ENCODE measurements at places on chromosomes 6 and 20.
A peak's percentile ranks its signal among the peaks of the same experiment; 100 is the strongest.

DNA sequence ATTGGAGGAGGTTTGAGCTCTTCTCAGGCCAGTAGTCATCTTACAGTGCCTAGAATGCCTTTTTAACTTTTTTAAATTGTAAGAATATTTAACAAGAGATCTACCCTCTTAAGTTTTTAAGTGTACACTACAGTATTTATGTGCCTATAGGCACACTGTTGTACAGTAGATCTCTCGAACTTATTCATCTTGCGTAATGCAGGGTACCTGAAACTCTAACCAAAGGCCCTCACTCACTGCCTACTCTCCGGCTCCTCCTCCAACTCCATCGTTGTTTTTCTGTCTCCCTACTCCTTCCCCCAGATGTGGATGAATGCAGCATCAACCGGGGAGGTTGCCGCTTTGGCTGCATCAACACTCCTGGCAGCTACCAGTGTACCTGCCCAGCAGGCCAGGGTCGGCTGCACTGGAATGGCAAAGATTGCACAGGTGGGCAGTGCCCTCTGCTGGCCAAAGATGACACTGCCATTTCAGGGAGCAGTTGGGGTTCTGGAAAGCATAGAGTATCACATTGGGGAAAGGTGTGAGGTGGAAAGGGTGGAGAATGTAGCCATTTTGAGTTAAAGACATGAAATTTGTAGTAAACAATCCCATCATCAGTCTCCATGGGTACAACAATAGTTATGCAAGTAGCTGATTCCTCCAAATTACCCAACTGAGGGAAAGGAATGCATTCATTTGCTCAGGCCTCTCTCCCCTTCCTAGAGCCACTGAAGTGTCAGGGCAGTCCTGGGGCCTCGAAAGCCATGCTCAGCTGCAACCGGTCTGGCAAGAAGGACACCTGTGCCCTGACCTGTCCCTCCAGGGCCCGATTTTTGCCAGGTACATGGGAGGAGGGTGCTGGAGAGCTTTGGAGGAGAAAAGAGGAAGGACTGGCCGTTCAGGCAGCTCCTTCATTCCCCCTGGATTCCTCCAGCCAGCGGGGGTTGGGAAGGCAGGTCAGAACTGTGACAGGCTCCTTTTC, 18.4 kb upstream of the ZNF76 start:
- DNase-seq = peak; percentile 73

- no peak for DNase-seq
Measured at GRCh38 chr20:37643400-37643799, 50.4 kb upstream of the CTNNBL1 start.

GRCh38 chr20:59565768-59566461, 38.4 kb upstream of the PHACTR3 start:
- DNase-seq = no peak

DNA sequence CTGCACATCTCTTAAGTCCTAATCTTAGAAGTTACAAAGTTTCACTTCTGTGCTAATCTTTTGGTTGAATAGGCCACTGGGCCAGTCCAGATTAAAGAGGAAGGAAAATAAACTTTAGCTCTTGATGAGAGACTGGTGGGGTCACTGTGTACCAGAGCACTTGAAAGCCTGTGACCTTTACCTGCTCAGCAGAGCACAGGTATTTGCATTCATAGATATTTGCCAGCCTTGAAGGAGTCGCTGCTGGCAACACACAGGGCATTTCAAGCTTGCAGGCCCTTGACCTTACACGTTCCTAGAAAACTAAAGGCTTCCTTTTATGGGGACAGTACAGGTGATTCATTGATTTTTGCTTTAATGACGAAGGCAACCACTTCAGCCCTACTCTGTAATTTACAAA, 108.4 kb upstream of the SLC22A23 start:
- no peak for DNase-seq

DNA sequence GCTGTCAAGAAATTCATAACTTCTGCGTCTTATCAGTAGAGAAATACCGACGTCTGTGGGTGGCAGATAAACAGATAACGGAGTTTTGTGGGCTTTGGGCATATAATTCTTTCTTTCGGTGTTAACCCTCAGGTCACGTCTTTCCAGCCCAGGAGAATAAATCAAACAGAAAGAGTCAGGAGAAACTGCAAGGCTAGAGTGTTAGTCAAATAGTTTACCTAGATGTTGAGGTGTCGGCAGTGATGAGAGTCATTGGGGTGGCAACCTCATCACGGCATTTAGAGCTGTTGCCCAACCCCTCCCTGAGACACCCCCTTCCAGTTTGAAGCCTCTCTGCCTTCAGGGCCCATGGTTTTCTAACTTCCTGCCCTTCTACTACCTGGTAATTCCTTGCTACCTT, 49.5 kb downstream of the ADTRP start:
- DNase-seq = peak; percentile 27

DNA sequence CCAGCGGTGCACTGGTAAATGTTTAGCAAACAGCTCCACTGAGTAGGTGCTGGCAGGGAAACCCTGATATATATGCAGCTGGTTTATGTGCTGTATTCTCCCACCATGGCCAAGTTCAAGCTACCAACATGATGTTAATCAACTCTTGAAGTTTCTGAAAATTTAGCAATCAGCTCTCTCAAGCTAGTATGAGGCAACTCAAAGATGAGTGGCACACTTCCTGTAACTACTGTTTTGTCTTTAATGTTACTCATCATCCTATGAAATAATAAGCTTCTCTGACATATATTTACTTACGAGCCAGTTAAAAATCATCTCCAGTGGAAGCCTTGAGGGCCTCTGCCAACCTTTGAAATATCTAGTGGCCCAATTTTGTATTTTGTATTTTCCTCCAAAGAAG, 54.7 kb downstream of the TRMT6 start:
- DNase-seq = no peak

- no peak for DNase-seq
Measured at GRCh38 chr6:5184878-5185277, 75.9 kb downstream of the LYRM4 start.

DNA sequence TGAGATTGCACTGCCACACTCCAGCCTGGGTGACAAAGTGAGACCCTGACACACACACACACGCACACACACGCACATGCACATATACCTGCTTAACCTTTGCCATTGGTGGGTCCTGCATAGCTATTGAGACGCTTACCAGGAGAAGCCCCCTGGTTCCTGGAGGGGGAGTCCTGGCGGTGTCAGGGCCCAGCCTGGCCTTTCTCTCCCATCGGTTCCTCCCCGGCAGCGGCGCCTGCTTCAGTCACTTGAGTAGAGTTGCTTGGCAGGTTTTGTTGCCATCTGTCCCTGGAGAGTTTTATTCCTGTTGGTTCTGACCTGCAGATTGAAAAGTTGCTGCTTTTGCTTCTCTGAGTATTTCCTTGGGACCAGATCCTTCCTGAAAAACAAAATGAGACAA, 20.6 kb upstream of the FAM209A start:
- DNase-seq = no peak

- peak; percentile 39 for DNase-seq
Measured at GRCh38 chr6:116461932-116462885, 1.0 kb downstream of the CALHM6 start.

- DNase-seq = peak; percentile 32
Measured at GRCh38 chr6:31794294-31794865, 1.2 kb downstream of the VARS1 start.

DNA sequence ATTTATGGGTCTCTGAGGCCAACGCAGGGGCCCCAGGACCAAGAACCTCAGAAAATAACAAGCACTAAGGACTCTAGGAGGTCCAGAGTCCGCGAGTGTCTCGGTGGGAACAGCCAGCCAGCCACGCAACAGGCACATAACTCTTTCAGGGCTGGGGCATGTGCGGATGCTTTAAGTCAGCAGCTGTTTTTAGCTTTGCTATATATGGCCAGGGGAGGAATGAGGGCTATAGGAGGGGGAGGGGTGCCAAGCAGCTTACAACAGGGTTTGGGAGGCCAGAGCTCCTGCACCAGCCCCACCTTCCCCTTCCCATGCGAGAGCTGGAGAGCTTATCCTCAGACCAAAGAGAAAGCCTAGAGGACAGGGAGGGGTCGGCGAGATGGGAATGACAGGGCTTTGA, 6.2 kb downstream of the JPH2 start:
- DNase-seq = no peak

DNA sequence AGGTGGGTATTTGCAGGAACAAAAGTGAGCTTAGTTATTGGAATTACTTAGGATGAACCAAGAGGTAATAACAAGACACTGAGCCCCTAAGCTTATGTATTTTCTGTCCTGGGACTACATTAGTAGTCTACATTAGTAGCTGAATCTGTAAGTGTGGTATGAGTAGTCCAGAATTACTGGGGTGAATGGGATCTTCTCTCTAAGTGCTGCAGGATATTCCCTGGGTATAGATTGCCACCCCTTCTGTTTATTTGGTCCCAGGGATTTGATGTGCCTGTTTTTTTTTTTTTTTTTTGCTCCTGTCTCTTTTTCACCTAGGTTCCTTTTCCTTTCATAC, 5.9 kb downstream of the CD2AP start:
- no peak for DNase-seq

DNA sequence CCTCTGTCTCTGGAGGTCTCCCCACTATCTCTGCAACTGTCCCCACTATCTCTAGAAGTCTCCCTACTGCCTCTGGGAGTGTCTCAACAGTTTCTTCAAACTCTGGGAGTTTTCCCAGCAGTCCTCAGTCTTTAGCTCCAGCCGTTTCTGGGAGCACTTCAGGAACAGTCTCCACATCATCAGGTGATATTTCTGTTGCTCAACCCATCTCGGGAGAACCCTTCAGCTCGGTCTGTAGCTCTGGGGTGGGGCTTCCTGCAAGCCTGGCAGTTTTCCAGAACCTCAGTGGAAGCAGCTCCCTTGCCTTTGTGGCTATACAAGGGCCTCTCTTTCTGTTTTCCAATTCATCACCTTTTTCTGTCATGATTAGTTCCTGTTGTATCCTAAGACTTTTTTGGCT, 3.0 kb upstream of the SFTA2 start:
- DNase-seq = no peak

GRCh38 chr6:159533568-159533967, 159.5 kb downstream of the SOD2 start:
- no peak for DNase-seq

GRCh38 chr6:13447949-13448724, 39.3 kb downstream of the GFOD1 start:
- DNase-seq = no peak

GRCh38 chr20:63415647-63416391, 54.7 kb upstream of the CHRNA4 start:
- no peak for DNase-seq

DNA sequence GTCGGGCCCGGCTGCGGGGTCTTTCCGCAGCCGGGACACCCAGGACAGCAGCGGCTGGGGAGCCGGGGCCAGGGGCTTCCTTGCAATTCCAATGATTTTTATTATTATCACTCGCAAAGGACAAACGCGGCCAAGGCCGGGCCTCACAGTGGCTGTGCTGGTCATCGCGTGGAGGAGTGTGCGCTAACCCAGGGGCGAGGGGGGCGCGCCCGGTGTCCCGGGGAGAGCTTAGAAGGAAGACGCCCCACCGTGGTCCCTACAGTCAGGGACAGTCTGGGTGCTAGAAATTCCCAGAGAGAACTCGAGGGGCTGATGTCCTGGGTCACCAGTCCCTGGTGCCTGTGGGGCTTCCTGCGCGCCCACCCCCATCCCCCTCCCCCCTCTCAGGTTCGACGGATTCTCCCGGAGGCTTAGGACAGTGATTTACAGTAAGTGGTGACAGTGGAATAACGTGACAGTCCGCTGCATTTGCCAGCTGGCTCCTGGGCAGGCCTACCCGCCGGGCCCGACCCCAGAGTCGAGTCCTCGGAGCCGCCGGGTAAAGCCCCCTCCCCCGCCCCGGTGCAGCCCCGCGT, 9.5 kb downstream of the FOXC1 start:
- DNase-seq = no peak

DNA sequence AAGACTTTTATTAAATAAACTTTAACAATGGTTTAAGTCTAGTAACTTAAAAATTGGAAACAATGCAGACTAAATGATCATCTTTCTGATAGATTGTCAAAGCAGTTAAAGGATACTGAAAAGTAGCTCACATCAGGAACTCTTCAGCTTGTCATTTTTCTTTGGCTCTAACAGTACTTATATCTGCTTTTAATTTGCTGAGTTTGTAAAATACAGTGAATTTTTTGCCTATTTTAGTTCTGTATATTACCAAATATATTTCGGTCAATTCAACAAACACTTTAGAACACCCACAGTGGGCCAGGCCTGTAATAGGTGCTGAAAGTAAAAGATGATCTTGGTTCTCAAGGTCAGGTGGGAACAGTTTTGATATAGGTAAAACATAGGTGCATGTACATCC, 22.3 kb downstream of the MKKS start:
- no peak for DNase-seq

GRCh38 chr6:45663251-45664221, 285.8 kb upstream of the SUPT3H start:
- peak; percentile 30 for DNase-seq

- peak; percentile 3 for DNase-seq
Measured at GRCh38 chr6:77650098-77650663, 2.7 kb upstream of the MEI4 start.

GRCh38 chr6:140012150-140012549, 637.7 kb upstream of the CITED2 start:
- DNase-seq = no peak

DNA sequence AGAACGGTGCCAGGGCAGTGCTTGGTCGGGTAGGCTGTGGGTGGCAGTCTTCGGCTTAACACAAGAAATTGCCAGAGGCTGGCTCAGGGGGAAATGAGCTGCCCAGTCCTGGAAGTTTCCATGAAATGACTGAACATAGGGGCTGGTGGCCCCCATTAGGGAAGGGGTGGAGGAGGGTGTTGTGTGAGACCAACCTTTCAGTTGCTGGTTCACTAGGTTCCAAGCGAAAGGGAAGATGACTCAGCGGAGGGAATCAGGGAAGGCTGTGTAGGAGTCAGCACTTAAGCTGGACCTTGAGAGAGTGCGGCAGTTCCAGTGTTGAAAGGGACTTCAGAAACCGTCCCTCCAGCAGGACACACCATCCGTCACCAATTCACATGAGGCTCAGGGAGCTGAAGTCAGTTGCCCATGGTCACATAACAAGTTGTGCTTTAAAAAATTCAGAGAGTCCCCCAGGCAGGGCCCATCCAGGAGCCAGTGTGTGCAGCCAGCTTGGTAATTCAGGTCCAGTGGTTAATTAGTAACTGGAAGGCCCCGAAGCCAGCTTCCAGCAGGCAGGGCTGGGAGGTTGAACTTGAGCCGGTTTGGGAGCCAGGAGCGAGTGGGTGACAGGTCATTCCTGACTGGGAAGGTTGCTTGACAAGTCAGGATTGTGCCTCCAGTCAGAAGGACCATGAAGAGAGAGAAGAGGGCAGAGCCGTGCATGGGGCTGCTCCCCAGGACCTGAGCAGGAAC, at the start of gene SGK2:
Gene SGK2 (plus strand): TSS at position 616 of the 735 bp plus-strand sequence. CDS start 7,469 bp downstream, outside the sequence.
- DNase-seq = no peak

GRCh38 chr6:40417031-40417430, 170.1 kb downstream of the LRFN2 start:
- no peak for DNase-seq

GRCh38 chr6:23650676-23651075, 475.3 kb upstream of the NRSN1 start:
- DNase-seq = no peak

- no peak for DNase-seq
Measured at GRCh38 chr6:41721414-41721813, 14.0 kb downstream of the TFEB start.
